Umbilical cord (tissue), 2 donors: ENCODE measurements at places on chromosomes 7 and 10. TPM values are rescaled to one million over a fixed set of nuclear protein-coding genes. Genes with fewer than 3 reads are reported as not detected.
A peak's percentile ranks its signal among the peaks of the same experiment; 100 is the strongest.

ZKSCAN1 gene
- total RNA-seq, result 27.7 TPM

NPSR1 gene
- total RNA-seq, result not detected

PTF1A gene
- 7.5 TPM for total RNA-seq

DENND2A gene
- total RNA-seq, result 6.3 TPM

ING3 gene
- 44.1 TPM for total RNA-seq

CRPPA gene
- total RNA-seq, result 12.3 TPM

ODAD2 gene
- 6.5 TPM for total RNA-seq

UCMA gene
- 3.9 TPM for total RNA-seq

PDE1C gene
- 25.8 TPM for total RNA-seq

CALML3 gene
- not detected for total RNA-seq

DNA sequence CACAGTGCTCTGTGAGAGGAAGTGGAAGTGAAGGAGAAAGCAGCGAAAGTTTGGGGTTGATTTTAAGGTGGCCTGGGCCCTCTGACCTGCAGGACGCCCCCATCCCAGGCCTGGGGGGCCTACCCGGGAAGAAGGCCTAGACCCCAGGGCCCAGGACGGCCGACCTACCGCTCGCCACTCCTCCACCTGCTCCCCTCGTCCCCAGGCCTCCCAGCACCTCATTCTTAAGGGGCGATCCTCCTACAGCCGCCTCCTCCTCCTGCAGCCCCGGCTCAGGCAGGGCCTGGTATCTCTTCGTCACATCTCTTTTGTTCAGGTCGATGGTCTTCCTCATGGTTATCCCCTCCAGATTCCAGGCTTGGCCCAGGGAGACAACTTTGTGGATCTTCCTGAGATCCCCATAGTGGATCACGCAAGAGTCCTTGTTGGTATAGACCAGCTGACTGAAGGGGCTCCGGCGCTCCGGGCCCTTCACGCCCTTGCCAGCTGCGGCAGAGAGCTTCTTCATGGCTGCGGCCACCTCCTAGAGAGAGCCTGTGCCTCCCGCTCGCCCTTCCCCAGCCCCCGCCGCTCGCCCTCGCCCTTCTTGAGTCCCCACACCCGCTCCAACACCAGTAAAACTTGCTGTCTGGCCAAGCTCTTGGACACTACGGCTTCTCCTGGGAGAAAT, 117.5 kb downstream of the OR13A1 start:
- no peak for DNase-seq

GRCh38 chr7:2843711-2844152, 376 bp downstream of the GNA12 start:
- DNase-seq, result no peak

DNA sequence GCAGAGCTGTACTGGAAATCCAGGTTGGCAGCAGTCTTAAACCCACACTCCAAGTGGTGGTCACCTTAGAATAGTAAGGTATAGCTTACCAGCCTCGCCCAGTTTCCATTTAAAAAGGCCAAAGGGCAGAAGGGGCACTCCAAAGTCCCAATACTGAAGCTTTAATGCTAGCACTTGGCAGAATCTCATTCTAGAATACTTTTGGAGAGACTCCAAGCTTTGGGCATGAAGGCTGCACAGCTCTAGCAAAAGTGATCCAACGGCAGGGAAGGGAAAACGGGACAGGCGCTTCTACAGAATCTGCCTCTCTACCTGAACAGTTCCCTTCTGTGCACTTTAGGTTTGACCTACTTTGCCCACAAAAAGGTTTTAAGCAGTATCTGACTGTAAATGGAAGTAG, 19.7 kb downstream of the SMURF1 start:
- DNase-seq, result no peak

- no peak for DNase-seq
These were observed 44.6 kb downstream of the SLC16A12 start for GRCh38 chr10:89490596-89491335.

DNA sequence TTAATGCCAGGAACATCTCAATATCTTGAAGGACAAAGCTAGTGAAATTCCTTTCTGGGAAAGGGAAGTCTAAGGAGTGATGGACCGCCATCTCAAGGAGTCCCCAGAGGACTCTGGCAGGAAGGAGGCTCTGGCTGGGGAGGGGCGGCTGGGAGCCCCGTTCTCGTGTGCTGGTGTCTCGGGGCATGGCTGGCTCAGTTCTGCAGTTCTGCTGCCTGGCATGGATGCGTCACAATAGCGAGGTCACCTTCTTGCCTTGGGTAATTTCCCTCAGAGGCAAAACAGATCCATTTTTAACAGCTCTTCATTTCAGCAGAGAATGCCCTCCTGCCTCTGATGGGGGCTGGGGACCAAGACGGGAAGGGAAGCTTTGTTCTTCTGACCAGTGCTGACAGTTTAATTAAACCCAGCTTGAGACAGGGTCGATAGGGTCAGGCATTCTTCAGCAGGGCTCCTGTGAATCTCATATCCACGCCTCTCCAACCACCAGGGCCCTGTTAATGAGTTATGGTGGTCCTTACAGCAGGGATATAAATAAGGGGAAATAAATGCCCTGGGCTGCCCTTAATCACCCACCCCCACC, 35.7 kb downstream of the SLIT1 start:
- no peak for DNase-seq

GRCh38 chr7:157459966-157460365, 123.2 kb downstream of the DNAJB6 start:
- no peak for DNase-seq

- no peak for DNase-seq
These were observed 26.9 kb upstream of the SDK1 start for GRCh38 chr7:3274131-3274530.

GRCh38 chr7:120436487-120437060, 163.6 kb downstream of the KCND2 start:
- DNase-seq, result no peak

DNA sequence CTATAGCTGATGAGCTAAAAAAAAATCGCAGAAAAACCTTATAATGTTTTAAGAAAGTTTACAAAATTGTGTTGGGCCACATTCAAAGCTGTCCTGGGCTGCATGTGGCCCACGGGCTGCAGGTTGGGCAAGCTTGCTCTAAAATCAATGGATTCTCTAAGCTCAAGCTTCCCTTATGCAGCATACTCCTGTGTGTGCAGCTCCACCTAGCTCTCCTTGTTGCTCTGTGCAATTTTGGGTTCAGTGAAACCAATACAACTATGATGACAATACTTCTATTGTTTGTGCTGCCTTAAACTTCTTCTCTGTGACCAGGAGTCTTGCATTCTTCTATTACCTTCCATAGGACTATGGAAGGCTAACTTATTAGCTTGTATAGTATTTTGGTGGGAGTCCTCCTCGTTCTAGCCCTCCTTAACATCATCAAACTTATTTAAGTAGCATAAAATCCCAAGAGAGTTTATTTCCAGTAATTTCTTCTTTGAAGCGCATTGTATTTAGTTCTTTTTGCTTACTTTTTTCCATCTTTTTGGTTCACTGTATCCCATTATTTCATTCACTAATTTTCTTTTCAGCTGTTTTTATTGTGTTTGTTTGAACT, 170.9 kb upstream of the SMIM30 start:
- DNase-seq, result no peak

- DNase-seq, result no peak
These were observed 410.0 kb upstream of the MGMT start for GRCh38 chr10:129056734-129057689.

- no peak for DNase-seq
These were observed 77.6 kb downstream of the NRBF2 start for GRCh38 chr10:63210611-63211196.

- peak; percentile 46 for DNase-seq
These were observed 10.8 kb upstream of the LIPA start for GRCh38 chr10:89262086-89263051.

GRCh38 chr7:140333223-140333622, 65.1 kb downstream of the SLC37A3 start:
- DNase-seq, result no peak

DNA sequence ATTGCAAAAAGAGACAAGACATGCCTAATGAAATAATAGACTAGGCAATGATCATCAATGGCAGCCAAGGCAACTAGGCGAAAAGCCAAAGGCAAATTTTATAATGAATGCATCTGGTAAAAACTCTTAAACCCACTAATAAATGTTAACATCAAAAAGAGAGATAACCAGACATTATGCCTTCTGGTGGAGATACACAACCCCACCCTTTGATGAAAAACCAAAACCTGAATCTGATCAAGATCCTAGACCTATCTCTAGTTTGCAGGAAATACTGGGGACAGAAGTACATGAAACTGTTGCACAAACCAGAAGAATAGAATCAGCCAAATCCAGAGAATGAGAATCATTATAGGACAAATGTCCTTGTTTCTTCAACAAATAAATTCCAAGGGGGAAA, 22.0 kb upstream of the GSAP start:
- DNase-seq, result no peak

GRCh38 chr10:23725548-23725947, 286.7 kb downstream of the OTUD1 start:
- no peak for DNase-seq

DNA sequence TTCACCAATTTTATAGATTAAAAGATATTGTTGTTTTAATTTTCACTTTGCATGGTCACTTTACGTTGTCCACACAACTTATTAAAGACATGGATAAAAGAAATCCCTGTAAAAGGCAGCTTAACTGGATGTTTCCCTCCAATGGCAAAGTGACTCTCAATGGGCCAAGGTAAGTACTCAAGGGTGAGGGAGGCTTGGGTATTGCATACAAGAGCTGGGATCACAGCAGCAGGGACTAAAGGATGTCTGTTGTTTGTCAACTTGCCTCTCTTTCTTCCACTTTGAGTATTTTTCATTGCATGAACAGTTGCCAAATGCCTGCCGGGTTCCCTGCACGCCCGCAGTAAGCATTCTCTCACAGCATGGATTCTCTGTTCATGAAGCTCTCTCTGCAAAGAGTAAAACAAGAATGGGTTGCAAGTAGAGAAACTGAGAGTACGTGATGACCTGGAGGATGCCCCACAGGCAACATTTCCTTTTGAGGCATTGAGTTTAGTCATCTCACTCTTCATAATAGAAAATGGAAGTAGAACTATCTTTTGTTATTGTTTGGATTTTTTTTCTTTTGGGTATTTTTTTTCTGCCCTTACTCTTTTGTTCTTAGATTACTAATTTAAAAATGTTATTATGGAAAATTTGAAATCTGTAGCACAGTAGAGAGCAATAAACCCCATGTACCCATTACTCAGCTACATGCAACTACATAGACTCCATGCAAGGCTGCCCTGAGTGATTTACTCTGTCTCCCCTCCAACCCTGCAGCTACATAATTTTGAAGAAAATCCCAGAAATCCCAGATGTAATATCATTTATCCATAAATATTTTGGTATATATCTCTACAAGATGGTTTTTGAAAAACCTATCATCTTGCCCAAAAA, 26.3 kb downstream of the GPR141 start:
- DNase-seq, result no peak

GRCh38 chr10:88379575-88379974, 203.5 kb downstream of the RNLS start:
- DNase-seq, result peak; percentile 37

DNA sequence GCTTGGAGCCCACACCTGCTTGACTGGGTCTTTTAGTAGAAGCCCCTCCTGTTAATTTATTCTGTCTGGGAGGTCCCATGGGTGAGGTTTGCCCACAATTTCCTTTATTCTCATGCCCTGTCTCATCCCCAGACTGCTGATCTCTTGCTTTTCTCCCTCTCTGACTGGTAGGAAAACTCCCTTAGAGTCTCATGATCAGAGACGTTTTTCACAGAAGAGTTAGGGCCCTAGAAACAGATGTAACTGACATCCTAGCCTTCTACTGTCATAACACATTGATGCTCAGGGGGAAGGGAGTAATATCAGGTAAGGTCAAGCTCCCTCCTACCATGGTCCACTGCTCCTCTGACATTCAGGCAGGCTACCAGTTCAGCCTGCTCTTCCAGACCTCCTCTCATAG, 43.7 kb upstream of the WASL start:
- no peak for DNase-seq

- no peak for DNase-seq
These were observed 16.1 kb downstream of the TARP start for GRCh38 chr7:38257350-38257677.

GRCh38 chr10:36534471-36535002, 590.9 kb upstream of the ANKRD30A start:
- no peak for DNase-seq

DNA sequence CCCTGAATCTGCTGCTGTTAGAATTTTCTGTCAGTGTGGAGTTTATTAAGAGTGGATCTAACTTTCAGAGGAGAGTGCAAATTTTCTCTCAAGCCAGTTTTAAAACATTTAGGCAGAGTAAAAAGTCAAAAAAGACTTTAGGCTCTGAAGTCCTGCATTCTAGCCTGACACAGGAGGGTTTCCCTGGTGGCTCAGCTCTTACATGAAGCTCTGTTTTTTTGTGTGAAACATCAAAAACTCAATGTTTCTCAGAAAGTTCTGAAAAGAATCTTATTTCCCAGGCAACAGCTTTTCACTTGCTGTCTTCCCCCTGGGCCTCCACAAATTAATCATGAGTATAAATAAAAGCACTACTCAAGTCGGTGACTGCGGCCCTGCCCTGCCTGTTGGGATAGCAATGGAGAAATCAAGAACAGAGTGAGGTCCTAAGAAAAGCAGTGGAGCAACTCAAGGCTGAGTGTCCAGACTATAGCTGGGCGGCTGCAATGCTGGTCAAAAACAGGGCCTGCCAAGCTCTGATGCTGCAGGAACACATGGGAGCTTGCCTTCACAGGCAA, 22.3 kb upstream of the WDR11 start:
- no peak for DNase-seq

DNA sequence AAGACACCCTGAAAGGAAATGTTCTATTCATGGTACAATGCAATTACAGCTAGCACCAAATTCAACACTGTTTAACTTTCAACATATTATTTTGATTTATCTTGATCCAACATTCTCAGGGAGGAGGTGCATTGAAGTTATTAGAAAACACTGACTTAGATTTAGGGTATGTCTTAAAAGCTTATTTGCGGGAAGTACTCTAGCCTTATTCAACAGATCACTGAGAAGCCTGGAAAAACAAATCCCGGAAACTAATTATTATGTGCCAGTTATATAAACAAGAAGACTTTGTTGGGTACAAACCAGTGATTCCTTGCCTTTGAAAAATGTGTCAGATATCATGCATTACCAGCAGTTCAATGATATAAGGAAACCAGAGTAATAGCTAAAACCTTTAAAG, 160.1 kb downstream of the CFTR start:
- DNase-seq, result no peak

- DNase-seq, result no peak
These were observed 50.6 kb upstream of the DPYSL4 start for GRCh38 chr10:132136097-132136521.

DNA sequence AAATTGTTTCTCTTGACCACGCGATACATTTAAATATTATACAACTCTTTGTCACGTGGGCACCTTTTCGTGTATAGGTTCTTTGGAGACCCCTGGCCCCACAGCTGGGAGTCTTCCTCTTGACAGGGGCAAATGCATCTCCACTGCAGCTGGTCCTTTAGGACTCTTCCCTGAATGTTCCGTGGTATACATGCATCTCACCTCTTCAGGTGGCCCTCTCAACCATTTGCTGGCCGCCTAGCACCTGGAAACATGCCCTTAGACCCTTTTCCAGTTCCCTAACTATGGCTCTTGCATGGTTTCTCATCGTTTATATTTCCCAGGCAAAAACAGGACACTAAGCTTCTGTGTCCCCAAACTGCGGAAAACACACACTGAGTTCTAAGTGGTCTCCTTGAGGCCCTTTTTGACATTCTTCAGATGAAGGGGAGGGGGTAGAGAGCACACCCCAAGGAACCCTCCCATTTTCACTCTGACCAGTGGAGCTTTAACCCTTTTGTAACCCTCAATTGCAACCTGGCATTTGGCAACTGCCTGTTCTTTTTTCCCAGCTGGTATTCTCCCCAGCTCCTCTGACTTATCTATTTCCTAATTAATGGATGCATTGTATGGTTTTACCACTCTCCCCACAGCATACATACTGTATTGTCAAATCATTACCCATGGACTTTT, 20.6 kb downstream of the HNRNPA2B1 start:
- DNase-seq, result no peak
